Gastrocnemius medialis (tissue), 4 donors: ENCODE measurements at places on chromosomes 4 and X. TPM values are rescaled to one million over a fixed set of nuclear protein-coding genes. Genes with fewer than 3 reads are reported as not detected.

PHF8 gene
- 7.2 TPM for total RNA-seq

HPGDS gene
- total RNA-seq = not detected

ETDA gene
- total RNA-seq = not detected

ZCCHC18 gene
- total RNA-seq = not detected

TMLHE gene
- 25.7 TPM for total RNA-seq

MAGEC3 gene
- total RNA-seq = not detected

EPGN gene
- total RNA-seq = not detected

GIMD1 gene
- not detected for total RNA-seq

BCLAF3 gene
- 4.2 TPM for total RNA-seq

SUPT20HL2 gene
- total RNA-seq = not detected

GLRA2 gene
- not detected for total RNA-seq

CLTRN gene
- total RNA-seq = 0.26 TPM

SLC7A11 gene
- not detected for total RNA-seq

SOD3 gene
- total RNA-seq = 2.5 TPM

GPAT3 gene
- 22.6 TPM for total RNA-seq

AMTN gene
- not detected for total RNA-seq

CSAG3 gene
- total RNA-seq = not detected

AVPR2 gene
- total RNA-seq = 1.7 TPM

FAM53A gene
- total RNA-seq = 2.7 TPM

HEPH gene
- total RNA-seq = not detected

NDUFC1 gene
- total RNA-seq = 78.7 TPM

SMR3A gene
- total RNA-seq = not detected

AR gene
- total RNA-seq = 9.9 TPM

IL13RA2 gene
- not detected for total RNA-seq

APLN gene
- total RNA-seq = not detected

ZDHHC9 gene
- total RNA-seq = 15.5 TPM

WDR45 gene
- 98.2 TPM for total RNA-seq

TMPRSS11B gene
- total RNA-seq = not detected

KLF8 gene
- total RNA-seq = 4.2 TPM

FGFBP1 gene
- total RNA-seq = not detected

UBA6 gene
- 53.3 TPM for total RNA-seq

GAGE12E gene
- total RNA-seq = not detected

KCTD8 gene
- total RNA-seq = 0.71 TPM

TKTL2 gene
- total RNA-seq = not detected

BTK gene
- not detected for total RNA-seq

ENPEP gene
- 4.2 TPM for total RNA-seq

TEX11 gene
- total RNA-seq = not detected

ADH1A gene
- not detected for total RNA-seq

LDOC1 gene
- total RNA-seq = 1.0 TPM

SPATA18 gene
- 0.46 TPM for total RNA-seq

ARAP2 gene
- total RNA-seq = 1.4 TPM
